HTR-8/SVneo (cell line): ENCODE measurements at places on chromosomes 16 and 17.

DNA sequence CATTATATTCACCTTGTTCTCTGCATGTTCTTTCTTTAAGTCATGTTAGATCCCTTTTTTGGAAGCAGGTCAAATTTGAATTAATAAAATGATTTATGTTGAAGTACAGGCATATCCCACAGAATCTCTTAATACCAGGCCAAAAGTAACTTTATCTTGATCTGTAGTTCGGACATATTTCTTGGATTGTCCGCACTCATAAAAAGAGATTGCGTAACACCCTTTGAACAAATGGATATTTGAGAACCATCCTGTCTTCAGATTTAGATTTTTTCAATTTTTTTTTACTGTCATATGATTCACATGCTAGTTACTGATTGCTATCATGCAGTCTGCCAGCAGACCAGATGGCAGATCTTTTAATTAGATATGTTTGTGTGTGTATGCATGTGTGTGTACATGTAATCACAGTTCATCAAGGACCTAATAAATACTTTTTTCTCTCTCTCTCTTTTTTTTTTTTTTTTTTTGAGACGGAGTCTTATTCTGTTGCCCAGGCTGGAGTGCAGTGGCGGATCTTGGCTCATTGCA is 352.6 kb downstream of the WWOX start:
- DNase-seq, result no peak

DNA sequence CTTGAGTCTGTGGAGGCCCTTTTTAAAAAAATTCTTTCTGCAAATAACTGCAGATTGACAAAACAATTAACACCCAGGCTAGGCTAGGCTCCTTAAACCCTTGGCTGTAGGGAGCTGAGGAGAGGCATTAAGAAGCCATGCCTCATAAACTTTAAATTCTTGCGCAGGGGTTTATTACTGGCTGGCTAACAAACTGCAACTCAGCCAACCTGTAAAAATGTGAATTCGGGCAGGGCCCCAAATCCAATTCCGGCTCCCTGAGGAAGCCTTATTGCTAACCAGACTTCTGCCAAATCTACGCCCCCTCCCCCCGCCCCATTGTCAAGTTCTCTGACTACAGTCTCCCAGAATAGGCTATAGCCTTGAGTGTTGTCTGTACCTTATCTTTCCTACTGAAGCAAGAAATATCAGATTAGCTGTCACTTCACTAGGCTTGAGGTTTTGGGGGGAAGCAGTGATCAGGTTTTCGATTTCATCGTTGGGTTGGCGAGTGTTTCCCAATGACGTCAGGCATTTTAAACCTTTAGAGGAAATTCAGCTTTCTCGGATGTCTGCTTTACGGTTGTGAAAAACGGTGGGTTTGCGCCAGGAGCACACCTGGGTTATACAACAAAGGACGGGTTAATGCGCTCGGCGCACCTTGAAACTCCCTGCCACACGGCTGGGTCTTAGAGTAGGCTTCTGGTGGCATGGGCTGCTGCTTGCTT is 2.0 kb downstream of the CDH3 start:
- DNase-seq, result no peak

DNA sequence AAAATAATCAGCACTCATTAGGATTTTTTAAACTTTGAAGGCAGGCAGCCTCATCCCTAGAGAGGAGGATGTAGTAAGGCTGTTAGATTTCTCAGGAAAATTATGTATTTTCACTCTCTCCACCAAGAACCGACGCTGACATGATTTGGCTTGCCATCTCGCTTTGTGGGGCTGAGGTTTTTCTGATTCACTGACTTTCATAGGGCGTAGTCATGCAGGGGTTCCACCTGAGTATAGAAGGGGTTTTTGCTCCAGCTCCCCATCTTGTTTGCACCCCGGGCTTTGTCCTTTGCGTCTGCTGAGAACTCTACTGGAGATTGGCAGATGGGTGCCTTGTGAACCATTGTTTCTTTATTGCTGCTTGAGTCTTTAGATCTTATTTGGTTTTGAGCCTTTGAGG is 20.2 kb downstream of the TOM1L1 start:
- DNase-seq, result no peak

- no peak for DNase-seq
Measured at GRCh38 chr16:27598220-27598619, 48.3 kb downstream of the KATNIP start.

GRCh38 chr16:51237861-51238378 is 86.8 kb upstream of the SALL1 start:
- no peak for DNase-seq

DNA sequence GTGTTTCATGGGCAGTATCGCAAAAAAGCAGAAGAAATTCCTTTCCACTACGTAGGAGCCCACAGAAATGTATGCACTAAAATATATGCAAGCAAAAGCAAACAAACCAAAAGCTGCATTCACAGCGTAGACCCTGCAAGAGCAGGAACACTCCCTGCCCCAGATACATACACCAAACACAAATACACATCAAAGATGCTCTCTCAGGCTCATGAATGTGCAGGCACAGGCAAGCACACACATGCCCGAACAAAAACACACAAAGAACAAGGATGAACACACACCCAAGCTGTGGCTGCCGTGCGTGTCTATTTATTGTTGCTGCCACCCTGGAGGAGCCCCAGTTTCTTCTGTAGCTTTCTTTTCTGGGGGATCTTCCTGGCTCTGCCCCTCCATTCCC is 1.7 kb downstream of the NUPR1 start:
- DNase-seq, result no peak

GRCh38 chr16:1034230-1035065 is 38.1 kb upstream of the SSTR5 start:
- no peak for DNase-seq

DNA sequence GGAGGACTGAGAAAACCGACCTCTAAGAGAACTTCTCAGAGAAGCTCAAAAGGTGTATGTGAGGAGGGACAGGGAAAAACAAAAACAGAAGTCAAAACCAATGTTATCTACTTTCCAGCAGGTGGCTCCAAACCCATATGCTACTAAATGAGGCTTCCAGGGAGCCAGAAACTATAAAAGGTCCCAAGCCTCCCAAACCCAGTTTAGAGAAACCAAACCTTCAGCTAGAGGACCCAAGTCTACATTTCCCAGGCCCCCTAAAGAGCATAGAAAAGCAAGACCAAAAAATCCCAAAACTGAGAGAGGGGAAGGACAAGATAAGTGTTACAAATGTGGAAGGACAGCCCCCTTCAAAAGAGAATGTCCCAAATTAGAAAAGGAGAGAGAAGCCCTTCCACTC is 3.7 kb downstream of the HPR start:
- DNase-seq, result peak; percentile 23

DNA sequence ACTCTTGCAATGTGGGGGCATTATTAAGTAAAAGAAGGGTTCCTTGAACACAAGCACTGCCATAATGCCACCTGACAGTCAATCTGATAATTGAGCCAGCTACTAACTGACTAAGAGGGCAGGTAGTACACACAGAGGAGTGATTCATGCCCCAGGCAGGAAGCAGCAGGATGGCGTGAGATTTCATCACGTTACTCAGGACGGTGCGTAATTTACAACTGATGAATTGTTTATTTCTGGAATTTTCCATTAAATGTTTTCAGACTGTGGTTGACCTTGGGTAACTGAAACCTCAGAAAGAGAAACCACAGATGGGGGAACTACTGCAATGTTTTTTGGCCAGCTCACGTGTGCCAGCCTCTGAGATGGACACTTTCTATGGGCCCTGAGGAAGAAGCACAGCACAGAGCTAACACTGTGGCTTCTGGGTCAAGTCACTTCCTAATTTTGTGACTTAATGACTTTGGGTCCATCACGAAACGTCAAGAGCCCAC is 46.7 kb downstream of the C17orf67 start:
- peak; percentile 88 for DNase-seq

DNA sequence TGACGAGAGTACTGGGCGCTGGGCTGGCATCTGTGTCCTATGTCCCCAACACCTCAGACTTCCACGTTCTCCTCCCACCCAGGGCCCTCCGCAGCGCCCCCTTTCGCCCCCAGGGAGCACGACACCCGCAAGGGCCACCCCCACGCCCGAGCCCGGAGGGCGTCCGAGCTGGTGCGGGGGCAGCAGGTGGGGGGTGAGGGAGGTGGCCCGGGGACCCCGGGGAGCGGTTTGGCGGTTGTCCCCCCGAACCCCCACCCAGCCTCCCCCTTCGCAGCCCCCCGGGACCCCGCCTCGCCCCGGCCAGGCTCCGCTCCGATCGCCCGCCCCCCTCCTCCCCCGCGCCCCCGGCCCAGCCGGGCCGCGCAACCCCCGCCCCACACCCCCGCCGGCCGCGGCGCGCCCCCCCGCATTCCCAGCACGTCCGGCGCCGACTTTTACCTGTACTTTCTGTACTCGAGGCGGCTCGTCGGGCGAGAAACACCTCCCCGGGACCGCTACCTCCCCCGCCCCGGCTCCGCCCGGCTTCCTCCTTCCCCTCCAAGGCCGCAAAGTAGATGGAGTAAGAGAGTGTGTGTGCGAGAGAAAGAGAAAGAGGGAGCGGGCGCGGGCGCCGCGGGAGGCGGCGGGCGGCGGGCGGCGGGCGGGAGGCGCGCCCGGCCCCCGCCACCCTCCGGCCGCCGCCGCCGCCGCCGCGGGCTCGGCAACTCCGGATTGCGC is 901 bp downstream of the CDYL2 start:
- peak; percentile 28 for DNase-seq

- no peak for DNase-seq
Measured at GRCh38 chr16:12527071-12527470, 276.6 kb downstream of the CPPED1 start.

- no peak for DNase-seq
Measured at GRCh38 chr16:16093628-16094332, 129.5 kb downstream of the ABCC6 start.

DNA sequence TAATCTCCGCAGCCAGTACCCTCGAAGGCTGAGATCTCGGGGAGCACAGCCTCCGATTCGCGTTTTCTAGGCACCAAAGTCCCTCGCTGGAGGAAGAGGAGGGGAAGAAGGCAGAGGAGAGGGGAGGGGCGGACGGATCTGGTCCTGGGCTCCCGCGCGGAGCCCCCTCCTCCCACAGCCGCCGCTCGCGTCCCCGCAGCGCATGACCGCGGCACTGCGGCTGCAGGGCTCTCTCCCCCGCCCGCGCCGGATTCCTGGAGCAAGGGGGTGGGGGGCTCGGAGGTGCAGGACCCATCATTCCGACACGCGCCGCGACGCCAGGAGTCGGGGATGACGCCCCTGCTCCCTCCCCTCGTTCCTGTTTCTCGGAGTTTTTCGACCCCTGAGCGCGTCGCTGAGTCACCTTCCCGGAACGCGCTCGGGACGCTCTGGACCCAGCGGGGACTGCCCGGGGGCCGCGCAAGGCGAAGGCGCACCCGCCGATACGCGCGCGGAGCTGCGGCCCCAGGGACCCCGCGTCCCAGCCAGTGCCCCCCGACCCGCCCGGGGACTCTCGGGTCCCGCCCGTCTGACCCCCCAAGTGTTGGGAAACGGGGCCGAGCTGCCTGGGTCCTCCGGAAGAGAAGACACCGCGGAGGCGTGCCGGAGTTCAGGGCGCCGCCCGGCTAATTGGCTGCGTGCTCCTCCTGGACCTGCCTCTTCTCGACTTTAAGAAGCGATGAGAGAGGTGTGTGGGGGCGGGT is 1.4 kb upstream of the SPHK1 start:
- DNase-seq, result peak; percentile 82

- no peak for DNase-seq
Measured at GRCh38 chr17:29567554-29568330, 759 bp upstream of the TP53I13 start.

DNA sequence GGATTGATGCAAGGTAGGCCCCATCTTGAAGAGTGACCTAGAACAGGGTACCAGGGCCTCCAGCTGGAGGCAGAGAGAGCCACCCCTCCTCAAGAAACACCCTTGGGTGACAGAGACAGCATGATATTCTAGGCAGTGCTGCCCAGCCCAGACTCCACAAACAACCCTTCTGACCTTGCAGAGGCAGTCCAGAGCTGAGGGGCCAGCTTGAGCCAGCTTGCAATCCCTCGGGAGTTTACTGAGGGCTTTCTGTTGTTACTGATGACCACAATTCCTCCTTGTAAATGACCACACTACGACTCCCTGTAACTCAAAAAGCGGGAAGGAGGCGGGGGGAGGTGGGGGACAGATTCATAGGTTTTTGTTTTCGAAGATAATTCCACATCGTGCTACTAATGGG is 18.6 kb upstream of the MNT start:
- DNase-seq, result no peak

GRCh38 chr17:75272848-75273184 is 1.8 kb upstream of the MIF4GD start:
- no peak for DNase-seq

GRCh38 chr17:31724619-31725018 is 134.4 kb downstream of the COPRS start:
- no peak for DNase-seq

DNA sequence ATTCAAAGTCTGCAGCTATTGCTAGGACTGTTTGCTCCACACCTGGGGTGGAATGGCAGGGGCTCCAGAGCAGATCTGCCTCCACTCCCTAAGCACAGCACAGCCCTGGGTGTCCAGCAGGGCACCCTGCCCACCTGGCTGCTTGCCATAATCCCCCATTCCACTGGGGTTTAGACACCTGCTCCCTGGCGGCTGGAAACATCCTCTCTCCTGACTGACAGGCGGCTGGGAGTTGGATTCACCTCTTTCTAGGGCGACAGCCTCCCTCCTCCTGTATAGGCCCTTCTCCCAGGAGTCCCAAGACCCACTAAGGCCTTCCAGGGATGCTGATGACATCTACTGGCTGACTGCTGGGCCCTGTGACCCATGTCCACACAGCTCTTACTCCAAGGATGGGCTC is 18.0 kb downstream of the HDAC5 start:
- DNase-seq, result no peak

DNA sequence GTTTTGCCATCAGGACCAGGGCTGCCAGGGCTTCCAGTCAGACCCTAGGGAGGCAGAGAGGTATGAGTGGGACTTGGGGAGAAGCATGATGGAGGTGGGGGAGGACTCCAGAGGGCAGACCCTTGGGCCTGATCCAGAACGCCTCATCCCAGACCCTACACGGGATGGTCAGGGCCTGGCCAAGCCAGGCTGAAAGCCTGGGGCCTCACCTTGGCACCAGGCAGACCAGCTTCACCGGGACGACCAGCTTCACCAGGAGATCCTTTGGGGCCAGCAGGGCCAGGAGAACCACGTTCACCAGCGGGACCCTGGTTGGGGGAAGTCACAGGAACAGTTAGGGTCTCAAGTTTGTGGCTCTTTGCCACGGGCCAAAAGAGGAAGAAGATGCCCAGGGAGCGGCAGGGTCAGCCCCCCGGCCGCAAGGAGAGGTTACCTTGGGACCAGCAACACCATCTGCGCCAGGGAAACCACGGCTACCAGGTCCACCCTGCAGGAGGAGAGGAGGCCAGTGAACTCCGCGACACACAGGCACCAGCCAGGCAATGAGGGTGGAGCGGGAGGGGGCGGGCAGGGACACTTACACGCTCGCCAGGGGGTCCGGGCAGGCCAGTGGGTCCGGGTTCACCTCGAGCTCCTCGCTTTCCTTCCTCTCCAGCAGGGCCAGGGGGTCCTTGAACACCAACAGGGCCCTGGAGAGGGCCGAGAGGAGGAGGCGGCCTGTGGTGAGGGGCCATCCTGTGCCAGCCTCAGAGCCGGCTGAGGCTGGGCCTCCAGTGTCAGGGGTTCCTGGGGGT is 7.1 kb downstream of the COL1A1 start:
- DNase-seq, result no peak

DNA sequence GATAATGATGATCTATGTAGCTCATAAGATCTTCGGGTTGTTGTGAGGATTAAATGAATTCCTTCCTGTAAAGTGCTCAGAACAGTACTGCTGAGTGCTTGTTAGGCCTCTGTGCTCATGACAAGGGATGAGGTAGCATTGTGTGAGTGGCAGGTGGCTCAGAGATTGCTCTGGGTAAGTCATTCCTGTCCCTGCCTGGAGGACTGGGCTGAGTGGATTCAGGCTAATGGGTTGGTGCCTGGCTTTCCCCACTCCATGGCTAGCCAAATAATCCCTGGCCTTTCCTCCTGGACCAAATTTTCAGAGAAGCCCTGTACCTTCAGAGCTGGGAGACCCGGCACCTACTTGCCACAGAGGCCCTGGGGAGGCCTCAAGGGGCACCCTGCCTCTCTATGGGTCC is 1.3 kb upstream of the CCDC92B start:
- no peak for DNase-seq
